ENCODE measurements at places on chromosomes 4 and X. TPM values are rescaled to one million over a fixed set of nuclear protein-coding genes. Genes with fewer than 3 reads are reported as not detected.

DNA sequence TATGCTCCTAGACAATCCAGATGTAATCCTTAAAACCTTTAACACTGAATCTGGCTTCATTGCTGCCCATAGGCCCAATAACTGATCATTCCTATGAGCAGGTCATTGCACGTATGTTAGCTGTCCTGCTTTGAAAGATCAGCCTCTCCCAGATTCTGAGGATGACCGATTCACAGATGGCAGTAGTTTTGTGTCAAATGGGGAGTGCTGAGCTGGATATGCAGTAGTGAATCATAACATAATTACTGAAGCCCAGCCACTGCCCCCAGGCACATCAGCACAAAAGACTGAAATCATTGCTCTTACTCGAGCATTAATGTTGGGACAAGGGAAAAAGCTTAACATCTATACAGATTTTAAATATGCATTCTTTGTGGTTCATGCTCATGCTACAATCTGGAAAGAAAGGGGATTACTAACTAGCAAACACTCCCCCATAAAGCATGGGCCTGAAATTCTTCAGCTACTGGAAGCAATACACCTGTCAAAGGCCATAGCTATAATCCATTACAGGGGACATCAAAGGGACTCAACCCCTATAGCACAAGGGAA lies 16.4 kb upstream of the ZNF280C start:
- DNase-seq = no peak

DNA sequence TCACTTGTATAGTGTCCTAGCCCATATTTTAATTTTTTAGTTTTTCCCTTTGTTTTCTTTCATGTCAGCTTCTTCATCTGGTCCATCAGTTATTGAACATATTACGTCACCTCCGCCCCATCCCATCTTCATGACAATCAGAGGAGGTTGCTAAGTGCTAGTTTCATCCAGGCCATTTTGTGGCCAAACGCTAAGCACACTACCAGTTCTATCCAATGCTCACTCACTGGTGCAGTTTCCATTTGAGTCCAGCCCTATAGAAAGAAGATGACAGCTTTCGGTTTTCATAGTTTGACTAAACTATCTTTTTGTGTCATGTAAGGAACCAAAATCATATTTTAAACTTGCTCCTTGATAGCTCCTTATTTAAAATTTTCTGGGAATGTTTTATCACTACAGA lies 304.2 kb downstream of the TENM3 start:
- no peak for DNase-seq

DNA sequence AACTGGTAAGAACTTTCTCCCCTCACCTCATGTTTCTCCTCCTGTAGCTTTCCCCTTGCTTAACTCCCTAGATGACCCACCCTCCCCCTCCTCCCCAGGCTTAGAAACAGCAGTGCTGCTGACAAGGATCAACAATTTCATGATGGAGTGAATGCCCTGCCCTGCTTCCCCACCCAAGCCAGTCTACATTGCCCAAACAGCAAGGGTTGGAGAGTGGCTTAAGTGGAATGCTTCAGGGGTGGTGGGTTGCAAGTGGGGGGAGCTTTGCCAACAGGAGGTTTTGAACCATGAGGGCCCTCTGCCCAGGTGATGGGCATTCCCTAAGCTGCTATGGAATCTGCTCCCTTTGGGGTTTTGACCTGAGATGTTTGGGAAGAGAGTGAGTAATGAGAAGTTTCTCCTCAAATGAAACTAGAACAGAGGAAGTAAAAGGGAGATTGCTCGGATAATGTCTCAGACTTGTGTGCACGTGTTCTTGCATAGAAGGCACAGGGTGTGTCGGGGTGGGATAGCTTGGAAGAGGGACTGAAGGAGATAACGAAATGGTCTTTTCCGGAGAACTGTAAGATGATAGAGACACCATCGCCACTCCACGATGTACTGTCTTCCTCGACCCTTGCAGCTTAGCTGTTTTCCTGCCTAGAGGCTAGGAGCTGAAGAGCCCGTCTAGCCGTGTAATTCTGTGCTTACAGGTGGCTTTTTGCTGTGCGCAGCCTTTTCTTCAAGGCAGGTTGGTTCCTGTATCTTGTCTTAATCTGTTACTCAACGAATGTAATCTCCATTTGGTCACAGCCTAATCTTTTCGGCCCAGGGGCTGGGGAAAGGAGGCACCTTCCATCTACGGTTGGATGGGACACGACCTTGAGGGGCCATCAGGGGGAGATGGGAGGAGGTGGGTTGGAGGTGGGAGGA lies 10.1 kb downstream of the GDPD2 start:
- DNase-seq = no peak

GRCh38 chrX:130637591-130637990 lies 235.8 kb downstream of the RBMX2 start:
- no peak for DNase-seq

GRCh38 chr4:125837493-125838201 lies 522.9 kb downstream of the FAT4 start:
- no peak for DNase-seq

DNA sequence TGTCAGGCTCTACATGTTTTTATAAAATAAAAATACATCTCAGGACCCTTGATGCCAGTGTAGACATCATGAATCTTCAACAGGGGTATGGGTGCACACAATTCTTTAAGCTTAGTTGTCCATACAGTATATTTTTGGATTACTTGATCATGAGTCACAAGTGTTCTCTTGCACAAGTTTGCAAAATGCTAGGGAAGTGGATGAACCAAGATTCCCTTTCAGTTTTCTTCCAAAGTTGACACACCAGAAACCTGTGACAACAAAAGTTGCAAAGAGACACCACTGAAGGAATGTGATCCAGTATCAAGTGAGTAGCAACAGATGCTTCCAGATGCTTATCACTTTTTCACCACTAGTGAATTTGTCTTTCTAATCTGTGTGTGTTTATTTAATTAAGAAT lies 1021.2 kb downstream of the PCDH7 start:
- no peak for DNase-seq

- DNase-seq = no peak
These were observed 54.9 kb downstream of the REELD1 start for GRCh38 chr4:146269228-146269653.

DNA sequence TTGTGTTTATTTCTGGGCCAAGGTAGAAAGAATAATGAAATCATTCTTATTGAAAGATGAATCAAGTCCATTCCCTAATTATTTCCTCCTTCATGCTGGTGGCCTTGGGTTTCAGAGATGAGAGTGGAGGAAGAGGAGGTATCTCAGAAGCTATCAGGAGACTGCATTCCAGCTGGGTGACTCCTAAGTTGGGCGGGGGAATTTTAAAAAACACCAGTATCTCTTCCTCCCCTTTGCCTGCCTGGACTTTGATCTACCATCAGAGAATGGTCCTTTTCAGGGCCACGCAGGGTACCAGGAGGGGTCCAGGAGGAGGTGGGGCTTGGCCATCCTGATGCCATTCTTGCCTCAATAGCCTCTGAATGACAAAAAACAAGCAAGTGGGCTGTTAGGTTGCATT lies 104.4 kb downstream of the ASMT start:
- no peak for DNase-seq

DNA sequence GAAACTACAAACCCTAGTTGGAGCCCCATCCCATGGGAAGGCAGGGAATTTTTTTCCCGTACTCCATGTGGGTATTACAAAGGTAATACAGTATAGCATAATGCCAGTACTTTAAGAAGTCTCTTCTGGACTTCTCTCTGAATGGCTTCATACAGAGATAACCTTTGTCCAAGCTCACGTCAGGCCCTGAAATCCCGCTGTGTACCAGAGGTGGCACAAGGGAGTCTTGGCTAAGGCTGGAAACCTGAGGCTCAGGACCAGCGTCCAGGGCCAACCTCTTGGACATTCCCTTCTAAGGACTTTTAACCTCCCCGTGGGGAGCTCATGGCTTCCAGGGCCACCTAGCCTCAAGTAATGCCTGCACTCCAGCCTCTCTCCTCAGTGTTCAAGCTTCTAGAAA lies 338.9 kb upstream of the FAM241A start:
- no peak for DNase-seq

DNA sequence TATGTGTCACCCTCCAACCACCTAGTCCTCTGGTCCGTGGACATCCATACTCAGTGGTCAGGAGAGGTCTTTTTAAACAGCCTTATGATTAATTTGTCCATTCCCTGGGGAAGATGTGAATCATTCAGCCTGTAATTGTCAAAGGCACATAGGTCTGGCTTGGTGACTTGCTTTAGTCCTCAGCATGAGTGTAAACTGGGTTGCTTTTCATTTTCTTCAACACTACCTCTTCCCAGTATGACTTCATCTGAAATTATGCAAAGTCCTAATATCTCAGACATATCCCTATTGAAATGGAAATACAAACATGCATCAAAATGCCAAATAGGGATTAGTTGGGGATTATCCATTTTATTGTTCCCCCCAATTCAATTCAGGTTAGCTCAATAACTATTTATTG lies 208.3 kb upstream of the AMOT start:
- no peak for DNase-seq

GRCh38 chr4:37628977-37629609 lies 57.1 kb downstream of the RELL1 start:
- DNase-seq = no peak

DNA sequence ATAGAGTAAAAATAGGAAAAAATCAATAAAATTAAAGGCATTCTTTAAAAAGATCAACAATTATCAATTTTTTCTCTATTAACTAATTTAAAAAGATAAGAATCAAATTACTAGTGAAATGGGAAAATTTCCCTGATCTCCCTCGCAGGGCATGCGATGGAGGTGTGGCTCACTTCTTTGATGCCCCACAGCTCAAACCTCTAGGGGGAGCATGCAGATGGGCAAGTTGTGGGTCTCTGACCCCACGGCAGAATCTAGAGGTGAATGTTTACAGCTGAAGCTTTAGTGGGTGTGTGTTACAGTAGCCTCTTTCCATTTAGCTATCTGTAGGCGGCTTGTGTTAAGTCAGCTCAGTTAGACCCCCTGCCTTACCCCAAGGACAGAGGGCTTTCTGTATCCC lies 1348.8 kb downstream of the PCDH18 start:
- no peak for DNase-seq

Gene MAGEC2
- not detected for polyA plus RNA-seq

Gene CENPE
- 11.6 TPM for polyA plus RNA-seq

Gene HTT-AS
- polyA plus RNA-seq = not detected

Gene PNMA5
- polyA plus RNA-seq = 0.51 TPM

Gene TEX13D
- not detected for polyA plus RNA-seq

Gene CT45A10
- polyA plus RNA-seq = not detected

Gene CXCL1
- polyA plus RNA-seq = 0.27 TPM

Gene MAGEA12
- not detected for polyA plus RNA-seq

All from renal pelvis (tissue), 12 donors.